ENCODE measurements at places on chromosomes 5 and 9.

DNA sequence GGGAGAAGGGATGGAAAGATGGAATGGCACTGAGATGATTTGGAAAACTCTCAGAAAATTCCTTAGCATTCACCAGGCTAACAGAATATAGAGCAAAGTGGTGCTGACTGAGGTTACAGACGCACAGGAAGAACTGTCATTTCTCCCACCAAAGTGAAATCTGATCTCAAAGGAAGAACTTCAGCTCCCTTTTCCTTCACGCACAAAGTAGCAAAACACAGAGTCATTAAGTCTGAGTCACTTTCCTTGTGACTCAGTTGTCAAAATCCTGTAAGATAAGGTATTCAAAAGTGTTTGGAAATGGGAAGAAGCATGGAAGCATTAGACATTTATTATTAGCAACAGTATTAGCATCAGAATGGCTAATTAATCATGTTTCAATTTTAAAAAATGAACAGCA lies 11.7 kb downstream of the MPDZ start:
- DNase-seq: peak; percentile 81

- DNase-seq: no peak
Observed at GRCh38 chr9:19940811-19941535, 152.1 kb upstream of the SLC24A2 start.

GRCh38 chr9:88833946-88834345 lies 157.3 kb upstream of the S1PR3 start:
- DNase-seq: no peak

DNA sequence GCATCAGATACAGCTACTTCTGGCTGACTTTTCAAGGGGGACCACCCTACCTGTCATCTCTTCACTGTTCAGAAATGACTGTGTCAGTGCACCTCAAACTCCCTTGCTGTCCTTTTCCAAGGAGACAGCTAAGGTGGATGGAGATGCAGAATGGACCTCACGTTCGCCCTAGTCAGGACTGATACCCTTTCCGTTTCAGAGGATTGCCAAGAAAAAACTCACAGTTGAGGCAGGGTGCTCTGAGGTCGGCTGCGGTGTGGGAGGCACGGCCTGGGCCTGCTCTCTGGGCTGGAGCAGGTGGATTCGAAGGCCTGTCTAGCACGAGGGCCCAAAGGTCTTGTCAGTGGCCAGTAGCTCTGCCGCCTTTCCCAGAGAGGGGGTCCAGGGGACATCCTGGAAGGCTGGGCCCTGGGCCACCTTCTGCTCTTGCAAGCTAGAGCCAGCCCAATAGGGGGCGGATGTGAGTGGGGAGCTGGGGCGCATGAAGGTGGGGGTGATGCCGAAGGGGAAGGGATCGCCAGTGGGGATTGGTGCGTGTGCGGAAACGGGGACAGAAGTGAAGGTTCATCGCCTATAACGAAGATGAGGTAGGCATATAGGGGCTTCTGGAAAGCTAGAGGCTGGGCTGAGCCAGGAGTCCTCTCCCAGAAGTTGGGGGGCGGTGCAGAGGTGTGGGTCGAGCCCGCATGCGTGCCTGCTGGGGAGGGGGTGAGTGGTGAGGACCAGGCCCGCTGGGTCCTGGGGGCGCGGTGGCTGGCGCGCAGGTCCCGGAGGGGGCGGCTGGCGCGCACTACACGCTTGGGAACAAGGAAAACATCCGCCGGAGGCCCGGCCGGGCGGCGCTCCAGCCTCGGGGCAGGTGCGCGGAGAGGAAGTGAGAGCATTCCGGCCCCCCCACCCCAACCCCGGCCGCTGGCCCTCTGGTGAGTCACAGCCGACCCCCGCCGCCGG lies 2.5 kb upstream of the MSMP start:
- DNase-seq: peak; percentile 42

- DNase-seq: no peak
Observed at GRCh38 chr5:89349246-89349980, 466.4 kb upstream of the MEF2C start.

- DNase-seq: peak; percentile 40
Observed at GRCh38 chr9:109182940-109183798, 16.1 kb upstream of the FRRS1L start.

DNA sequence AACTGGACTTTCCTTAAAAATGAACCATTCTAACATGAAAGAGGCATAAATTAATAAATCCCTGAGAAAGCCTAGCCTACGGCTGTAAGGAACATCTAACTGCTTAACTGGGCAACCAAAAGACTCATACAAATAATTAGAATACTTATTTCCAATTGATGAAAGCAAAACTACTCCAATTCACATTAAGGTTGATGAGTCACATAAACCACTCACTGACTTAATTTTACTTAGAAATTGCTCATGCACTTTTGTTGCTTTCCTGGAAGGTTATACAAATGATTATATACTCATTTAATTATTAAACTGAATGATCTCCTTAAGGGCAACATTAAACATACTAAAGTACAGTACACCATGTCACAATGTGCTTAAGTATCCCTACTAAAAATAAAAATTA lies 101.9 kb downstream of the NFIB start:
- DNase-seq: no peak

DNA sequence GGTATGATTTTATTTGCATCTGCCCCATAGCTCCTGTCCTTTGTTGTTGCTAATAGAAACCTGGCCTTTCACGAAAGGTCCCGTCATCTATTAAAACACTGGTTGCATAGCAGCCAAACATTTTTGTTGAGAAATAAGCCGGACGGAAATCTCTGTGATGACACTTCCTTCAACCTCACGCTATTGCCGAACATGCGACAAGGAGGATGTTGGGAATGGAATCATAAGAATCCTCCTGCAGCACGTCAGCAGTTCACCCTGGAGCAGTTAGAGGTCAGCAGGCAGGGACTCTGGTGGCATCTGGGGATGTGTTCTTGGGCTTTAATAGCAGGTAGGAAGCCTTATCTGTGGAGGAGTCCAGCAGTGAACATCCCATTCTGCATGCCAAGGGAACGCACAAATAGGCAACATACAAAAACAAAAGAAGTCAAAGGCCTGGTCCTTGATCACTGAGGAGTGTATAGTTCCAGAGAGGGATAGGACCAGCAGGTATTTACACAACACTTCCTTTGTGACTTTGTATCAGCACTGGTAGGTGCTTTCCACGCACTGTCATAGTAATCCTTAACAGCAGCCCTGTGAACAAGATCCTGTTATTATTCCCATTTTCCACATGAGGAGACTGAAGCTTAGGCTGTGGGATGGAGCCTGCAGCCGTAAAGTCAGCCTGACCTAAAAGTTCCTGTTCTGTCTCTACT lies 33.4 kb downstream of the ARHGAP26 start:
- DNase-seq: peak; percentile 100

- DNase-seq: no peak
Observed at GRCh38 chr9:83986195-83986594, 5.6 kb downstream of the RMI1 start.

DNA sequence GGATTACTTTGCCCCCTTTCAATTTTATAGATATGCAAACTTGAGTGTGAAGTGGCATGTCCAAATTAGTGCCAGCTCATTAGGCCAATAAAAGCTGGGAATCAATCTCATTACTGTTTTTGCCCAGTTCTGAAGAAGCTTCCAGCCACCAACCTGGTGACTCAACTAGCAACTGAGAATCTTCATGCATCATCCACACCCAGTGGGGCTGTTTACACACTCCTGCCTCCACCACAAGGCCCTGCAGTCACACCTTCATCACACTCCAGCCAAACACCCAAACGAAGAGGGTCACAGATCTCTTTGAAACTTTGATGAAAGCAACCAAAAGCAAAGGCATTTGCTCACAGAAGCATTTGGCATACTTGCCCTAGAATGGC lies 41.3 kb upstream of the S1PR3 start:
- no peak for DNase-seq

DNA sequence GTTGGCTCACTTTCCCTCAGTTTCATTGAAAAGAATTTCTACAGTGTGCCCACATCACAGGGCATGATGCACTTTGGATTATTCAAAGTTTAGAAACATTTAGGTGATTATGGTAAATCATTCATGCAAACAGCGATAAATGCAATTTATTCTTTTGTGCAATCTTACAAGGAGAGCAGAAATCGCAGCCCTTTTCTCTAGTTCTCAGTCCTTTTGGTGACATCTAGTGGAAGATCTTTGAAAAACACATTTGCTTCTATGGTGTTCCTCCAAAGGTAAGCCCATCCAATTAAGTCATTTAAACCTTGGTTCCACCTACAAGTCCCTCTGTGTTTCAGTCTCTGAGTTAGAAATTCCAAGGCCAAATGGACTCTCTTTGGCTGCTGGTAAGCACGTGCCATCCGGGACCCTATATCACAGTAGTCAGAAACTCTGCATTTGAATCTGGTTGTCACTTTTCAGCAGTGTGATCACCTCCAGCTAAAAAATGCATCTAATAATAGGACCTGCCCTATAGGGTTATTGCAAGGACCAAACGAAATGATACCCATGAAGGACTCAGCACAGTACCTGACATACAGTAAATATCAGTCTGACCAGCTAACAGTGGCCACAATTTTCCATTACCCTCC lies 66.4 kb downstream of the MACROH2A1 start:
- no peak for DNase-seq

- no peak for DNase-seq
Observed at GRCh38 chr9:121819428-121820231, 168.2 kb downstream of the DAB2IP start.

GRCh38 chr5:102649731-102650130 lies 105.4 kb upstream of the PAM start:
- no peak for DNase-seq

- no peak for DNase-seq
Observed at GRCh38 chr9:127445851-127446712, 5.1 kb downstream of the RPL12 start.

DNA sequence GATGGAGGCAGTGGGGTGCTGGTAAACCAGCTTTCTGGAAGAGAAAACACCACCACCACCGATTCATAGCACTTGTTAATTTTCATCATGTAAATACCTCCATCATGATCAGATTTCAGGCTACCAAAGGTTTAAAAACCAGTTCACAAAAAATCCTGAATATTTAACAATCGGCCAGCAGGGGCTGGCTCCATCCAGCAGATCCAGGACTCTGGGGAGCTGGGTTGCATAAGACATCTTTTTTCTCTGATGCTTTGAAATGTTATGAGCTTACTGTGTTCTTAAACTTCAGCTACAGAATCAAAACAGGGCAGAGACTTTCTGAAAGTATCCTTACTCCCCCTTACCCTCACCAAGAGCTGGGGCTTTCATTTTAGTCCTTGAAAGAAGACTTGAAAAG lies 14.6 kb upstream of the RNF183 start:
- peak; percentile 72 for DNase-seq

DNA sequence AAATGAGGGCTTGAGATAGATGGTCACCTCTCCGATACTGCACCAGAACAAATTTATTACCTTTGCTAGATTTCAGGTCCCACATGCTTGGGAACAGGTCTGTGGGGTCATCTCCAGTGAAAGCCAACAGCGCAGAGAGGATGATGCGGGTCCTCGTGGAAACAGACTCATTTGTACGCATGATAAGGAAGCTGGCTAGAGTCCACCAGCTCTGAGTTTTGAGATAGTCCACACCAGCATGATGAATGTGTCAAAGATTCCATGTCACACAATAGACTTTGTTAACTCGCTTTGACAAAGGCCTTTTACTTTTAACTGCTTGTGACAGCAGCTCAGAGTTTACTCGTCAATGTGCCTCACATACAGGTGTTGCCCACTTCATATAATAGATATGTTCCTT lies 105.4 kb upstream of the TBCA start:
- peak; percentile 43 for DNase-seq

DNA sequence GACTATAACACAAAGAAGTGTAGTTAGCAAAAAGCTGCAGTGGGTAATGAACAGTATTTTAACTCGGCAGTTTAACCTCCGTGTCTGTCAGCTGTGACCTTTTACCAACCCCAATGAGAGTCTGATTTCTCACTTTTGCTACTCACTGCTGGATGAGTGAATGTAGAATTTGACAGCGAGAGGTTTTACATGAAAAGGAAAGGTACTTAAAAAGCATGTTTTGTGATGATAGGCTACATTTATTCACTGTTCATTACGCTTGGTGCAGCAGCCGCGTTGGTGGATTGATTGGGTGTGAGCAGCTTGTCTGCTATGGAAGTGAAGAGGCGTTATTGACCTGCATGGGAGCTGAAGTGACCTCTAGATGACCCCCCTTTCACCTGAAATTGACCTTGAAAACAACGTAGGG lies 867.7 kb downstream of the NR2F1-AS1 start:
- DNase-seq: no peak

GRCh38 chr9:72998363-72998762 lies 45.5 kb upstream of the ALDH1A1 start:
- no peak for DNase-seq

- no peak for DNase-seq
Observed at GRCh38 chr5:143843461-143843860, 31.5 kb downstream of the HMHB1 start.

- DNase-seq: peak; percentile 94
Observed at GRCh38 chr9:137254624-137255447, at the start of gene NELFB. Gene NELFB (plus strand): TSS chr9:137255327.

DNA sequence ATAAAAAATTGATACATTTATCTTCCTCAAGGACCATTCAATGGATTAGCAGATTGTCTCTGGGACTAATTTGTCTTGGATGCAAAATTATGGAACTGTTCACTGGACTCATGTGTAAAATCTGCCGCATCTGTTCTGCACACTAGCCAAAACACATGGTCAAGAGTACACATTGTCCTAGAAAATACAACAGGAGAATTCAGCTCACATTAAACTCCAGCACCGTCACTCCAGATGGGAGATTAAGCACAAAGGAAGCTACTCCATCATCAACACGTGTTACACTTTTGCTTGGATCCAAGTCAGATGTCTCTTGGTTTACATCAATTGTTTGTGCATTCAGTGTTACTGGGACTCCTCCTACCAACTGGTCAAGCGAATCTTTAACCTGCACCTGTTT lies 28.8 kb downstream of the C5 start:
- no peak for DNase-seq

- DNase-seq: peak; percentile 43
Observed at GRCh38 chr5:14165375-14166106, 22.4 kb downstream of the TRIO start.

DNA sequence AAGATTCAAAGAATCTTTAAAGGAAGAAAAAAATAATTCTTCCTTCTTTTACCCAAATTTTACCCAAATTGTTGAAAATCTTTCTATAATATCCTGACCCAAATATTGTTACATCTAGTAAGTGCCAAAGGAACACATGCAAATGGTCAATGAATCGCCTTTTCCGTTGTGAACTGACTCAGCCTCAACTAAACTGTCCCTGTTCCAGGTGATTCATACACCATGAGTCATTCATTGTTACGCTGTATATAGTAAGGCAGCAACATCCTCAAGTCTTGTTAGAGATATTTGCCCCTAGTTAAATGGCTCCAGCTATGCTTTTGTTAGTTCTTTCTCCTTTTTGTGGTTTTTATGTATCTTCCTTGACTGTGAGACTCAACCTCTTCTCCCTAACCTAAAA lies 9.7 kb downstream of the PTGER4 start:
- DNase-seq: peak; percentile 49

DNA sequence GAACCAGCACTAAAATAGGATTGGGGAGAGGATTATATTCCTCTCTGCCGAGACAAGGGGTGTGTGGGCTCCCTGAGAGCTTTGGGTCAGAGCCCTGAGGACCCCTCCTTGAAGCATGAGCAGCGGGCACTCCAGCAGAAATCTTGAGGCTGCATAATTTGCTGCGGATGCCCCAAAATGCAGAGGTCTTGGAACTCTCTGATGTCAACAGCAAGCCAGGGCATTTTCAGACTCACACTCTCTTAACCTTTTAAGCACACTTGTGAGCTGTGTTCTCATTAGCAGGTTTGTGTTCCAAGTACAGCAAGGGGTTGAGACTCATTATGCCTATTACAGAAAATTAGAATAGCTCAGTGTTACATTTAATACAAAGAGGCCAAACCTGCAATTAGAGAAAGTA lies 513.0 kb upstream of the ADAMTS16 start:
- no peak for DNase-seq

Data from trophoblast cell (in vitro differentiated cells and primary cell).